T-helper 9 cell (primary cell): ENCODE measurements at places on chromosomes 13 and 19.

DNA sequence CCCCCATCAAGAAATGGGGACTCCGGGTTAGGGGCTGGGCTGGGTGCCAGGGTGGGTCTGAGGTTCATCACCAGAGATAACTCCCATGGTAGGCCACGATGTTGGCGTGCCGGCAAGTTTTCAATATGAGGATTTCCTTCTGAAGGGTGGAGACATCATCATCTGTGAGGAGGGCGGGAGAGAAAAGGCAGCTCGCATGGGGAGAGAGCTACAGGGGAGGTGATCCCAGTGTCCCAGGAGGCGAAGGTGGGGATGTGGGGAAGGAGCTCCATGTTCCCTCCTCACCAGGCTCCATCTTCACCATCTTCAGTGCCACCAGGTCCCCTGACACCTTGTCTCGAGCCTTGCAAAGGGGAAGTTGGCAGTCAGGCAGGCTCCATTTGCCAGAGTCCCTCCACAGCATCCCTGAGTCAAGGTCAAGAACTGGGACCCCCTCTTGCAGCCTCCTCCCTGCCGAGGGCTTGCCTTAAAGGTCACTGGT, 430 bp downstream of the MAP4K1 start:
- DNase-seq: no peak

- no peak for DNase-seq
These were observed 54.5 kb downstream of the RASA3 start for GRCh38 chr13:114077933-114078325.

GRCh38 chr13:104785952-104786351, 1719.7 kb upstream of the SLC10A2 start:
- no peak for DNase-seq

- peak; percentile 9 for DNase-seq
These were observed 1.4 kb downstream of the UHRF1 start for GRCh38 chr19:4910594-4911281.

- no peak for DNase-seq
These were observed 169.5 kb downstream of the DCLK1 start for GRCh38 chr13:35961461-35962220.

DNA sequence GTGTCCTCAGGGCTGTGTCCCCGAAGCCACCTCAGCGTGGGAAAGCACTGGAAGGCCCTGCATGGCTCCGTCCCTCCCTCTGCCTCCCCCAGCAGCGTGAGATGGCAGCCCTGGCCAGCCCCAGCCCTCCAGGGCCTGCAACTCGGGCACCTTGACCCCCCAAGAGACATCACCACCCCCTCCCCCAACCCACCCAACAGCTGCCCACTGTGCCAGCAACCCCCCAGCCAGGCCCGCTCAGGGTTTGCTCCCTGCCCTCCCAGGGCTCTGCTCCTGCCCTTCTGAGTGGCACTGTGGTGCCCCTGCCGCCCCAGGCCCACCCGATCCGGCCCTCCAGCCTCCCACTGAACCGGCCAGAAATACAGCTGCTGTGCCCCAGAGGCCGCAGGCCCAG, 1.5 kb upstream of the ASPDH start:
- DNase-seq: no peak

GRCh38 chr13:113184568-113185440, 23.7 kb downstream of the PCID2 start:
- DNase-seq: no peak

DNA sequence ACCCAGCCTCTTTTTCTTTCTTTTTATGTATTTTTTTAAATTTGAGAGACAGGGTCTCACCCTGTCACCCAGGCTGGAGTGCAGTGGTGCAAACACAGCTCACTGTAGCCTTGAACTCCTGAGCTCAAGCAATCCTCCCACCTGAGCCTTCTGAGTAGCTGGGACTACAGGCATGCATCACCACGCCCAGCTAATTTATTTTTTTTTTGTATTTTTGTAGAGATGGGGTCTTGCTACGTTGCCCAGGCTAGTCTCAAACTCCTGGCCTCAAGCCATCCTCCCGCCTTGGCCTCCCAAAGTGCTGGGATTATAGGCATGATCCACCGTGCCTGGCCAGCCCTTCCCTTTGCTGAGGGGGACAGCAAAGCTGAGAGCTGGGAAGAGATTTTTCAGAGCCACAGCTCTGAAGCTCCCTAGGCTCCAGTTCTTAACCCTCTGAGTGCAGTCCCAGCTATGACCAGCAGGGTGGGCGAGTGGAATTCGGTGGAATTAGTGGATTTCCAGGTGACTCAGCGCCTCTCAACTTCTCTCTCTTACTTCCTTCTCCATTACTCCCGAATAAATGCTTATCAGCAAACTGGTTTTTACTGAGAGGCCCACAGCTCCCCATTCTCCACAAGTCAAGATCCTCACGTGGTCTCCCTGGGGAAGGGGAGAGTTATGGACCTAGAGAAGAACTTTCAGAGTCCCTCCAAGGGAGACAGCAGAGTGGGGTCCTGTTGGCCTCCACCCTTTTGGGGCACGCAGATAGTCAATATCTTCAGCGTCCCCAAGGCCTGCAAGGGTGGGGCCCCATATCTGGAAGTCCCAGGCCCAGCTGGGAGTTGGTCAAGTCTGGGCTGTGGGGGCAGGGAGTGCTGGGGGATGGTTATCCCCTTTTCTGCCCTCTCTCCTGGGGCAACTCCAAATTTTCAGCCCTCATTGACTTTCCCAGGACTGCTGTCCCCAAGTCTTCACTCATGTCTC, 1.2 kb downstream of the BLVRB start:
- DNase-seq: peak; percentile 71

- no peak for DNase-seq
These were observed 299.0 kb downstream of the ITGBL1 start for GRCh38 chr13:101751488-101751887.

DNA sequence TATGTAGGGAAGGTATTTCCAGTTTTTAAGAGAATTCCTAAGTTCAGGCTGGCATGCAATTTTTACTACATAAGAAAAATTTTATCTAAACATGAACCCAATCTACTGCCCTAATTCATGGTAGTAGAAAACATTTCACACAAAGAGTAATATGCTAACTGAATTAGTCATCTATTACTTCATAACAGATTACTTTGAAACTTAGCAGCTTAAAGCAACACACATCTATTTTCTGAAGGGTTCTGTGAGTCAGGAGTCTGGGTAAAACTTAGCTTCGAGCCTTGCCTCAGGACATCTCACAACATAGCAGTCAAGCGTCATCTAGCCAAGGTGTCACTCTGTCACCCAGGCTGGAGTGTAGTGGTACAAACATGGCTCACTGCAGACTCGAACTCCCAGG, 537.5 kb downstream of the DCT start:
- DNase-seq: no peak

GRCh38 chr13:97875911-97876310, 77.6 kb upstream of the IPO5 start:
- no peak for DNase-seq

DNA sequence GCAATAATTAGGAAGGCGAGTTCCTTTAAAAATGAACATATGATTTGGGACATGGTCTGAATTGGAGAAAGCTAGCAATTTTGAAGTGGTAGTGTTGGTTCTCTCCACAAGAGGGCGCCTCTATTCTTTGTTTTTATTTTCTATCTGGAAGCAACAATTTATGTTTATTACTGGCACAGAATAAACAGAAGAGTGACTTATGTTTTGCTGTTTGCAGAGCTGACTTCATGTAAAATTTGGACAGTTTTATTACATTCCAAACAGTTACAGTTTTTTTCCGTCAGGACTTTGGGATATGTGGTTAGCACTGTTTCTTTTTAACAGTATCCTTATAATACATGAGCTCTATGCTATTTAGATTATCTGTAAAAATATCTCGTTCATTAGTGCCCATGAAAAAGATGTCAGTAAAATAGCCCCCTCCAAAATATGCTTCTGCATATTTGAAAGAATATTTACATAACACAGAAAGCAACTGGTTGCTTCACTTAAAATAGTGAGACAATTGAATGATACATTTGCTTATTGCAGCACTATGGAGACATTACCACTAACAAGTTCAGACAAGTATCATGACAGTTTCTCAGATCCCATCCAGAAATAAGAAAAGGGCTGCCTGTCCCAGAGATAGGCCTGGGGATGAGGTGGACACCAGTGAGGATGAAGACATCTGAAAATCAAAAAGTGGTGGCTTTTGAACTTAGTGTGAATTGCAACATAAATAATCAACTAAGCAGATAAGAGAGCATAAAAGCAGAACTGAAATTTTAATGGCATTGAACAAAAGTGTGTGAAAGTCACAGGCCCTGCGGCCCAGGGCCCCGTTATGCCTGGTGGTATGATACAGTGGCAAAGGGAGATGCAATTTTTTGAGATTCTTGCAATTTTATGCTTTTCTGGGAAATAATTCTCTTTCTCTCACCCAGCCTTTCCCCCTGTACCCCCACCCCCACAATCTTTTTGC, 32.3 kb upstream of the FGF9 start:
- peak; percentile 22 for DNase-seq

DNA sequence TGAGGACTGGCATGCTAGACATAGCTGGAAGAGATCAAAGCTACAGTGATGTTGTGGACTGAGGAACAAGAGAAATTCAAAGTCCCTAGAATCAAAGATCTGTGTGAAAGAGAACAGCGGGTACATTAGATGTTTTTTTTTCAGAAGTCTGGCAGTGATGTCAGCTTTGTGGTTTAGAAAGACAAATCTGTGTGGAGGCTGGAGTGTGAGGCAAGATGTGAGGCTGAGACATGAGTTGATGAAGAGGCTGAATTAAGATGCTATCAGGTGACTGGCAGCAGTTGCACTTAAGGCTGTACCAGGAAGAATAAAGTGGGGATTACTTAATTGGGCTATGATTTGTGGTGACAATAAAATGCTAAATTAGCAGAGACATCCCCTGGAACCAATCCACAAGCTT, 46.5 kb downstream of the DNAJC3 start:
- DNase-seq: no peak

GRCh38 chr13:88526186-88526852, 855.1 kb downstream of the SLITRK5 start:
- no peak for DNase-seq

GRCh38 chr13:43301346-43301969, 278.1 kb downstream of the DNAJC15 start:
- DNase-seq: no peak

DNA sequence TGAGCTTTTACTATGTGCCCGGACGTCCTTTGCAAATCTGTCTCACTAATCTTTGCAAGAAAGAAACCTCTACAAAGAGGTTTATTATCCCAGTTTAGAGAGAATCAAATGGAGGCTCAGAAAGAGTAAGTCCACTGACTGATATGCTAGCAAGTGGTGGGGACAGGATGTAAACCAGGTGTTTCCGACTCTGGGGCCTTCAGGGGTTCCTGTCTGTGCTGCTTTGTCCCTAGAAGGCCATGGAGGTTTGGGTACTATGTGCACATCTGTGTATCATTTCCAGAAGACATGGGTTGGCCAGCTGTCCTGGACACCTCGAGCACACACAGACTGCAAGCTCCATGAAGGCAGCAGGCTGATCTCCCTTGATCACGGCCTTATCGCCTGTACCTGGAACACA, 1.2 kb upstream of the KPTN start:
- DNase-seq: no peak

- no peak for DNase-seq
These were observed 283.3 kb downstream of the FOXO1 start for GRCh38 chr13:40383132-40383531.

DNA sequence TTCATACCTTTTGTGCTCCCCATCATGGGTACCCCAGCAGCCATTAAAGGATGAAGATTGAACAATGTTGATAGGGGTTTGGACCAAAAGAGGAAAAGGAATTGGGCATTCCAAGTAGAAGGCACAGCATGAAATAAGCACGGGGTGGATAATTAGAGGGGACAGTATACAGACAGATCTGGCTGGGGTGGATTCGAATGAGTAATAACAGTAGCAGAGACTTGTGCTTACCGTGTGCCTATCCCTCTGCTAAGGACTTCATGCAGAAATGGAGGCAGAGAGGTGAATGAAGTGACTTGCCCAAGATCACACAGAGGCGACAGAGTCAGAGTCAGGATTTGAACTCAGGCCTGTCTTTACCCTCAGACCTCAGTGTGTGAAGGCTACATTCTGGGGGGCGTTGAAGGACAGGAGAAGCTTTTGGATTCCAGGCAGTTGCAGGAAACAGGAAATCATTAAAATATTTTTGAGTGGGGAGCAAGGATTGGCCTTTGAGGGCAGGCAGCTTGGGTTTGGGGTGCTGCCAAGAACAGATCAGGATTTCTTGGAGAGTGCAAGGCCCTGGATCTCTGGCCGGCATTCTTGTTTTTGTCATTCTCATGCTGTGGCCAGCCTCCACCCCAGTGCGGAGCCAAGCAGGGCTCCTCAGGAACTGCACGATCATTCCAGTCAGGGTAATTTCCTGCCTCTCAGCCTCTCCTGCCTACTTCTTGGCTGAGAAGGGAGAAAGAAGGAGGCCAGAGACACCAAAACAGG, 18.7 kb downstream of the PAF1 start:
- DNase-seq: no peak

DNA sequence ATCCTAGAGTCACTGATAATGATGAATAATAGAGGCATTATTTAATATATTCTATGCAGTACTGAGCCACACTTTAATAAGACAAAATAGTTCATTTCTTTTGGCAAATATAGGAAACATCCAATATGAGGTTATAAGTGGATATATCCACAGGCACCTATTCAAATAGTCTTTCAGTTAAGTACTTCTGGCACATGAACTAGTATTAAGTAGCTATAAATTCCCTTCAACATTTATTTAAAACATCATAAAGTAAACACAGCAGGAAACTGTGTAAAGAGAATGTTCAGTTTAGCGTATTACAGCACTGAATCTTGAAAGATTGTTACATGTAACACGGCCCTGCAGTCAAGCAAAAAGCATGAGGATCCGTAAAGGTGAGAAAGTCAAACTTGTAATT, 463.3 kb upstream of the KLF12 start:
- no peak for DNase-seq

DNA sequence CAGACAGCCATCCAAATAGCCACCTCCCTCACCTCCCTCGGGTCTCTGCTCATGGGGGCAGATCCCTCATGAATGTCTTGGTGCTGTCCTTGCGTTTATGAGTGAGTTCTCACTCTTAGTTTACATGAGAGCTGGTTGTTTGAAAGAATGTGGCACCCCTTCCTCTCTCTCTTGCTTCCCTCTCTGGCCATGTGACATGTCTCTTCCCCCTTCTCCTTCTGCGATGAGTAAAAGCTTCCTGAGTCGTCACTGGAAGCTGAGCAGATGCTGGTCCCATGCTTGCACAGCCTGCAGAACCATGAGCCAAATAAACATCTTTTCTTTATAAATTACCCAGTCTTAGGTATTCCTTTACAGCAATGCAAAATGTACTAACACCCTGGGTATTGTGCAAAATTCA, 208.7 kb downstream of the LACC1 start:
- no peak for DNase-seq

DNA sequence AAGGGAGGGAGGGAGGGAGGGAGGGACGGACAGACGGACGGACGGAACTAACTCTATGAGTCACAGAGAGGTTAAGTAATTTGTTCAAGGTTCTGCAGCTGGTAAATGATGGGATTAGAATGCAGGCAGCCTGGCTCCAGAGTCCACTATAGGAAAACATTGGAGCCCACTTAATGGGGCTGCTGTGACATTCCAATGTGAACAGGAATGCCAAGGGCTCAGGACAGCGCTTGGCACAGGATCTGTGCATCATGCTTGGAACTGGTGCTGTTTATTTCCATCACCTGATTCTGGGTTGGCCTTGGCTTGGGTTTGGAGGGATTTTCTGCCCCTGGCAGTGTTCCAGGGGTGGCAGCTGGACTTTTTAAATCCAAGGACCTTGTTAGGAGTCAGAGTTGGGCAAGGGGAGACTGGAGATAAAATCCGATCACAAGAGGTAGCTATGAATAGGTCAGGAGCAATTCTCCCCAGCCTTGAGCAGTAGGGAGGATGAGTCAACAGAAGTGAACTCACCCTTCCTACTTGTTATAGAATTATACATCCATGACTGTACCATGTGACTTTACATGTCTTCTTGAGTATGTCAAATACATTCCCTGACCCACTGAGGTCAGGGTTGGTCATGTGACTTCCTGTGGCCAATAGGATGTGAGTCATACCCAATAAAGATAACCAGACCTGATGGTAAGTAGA, 7.8 kb upstream of the HIF3A start:
- no peak for DNase-seq
